ENCODE measurements at places on chromosomes 16 and 17. TPM values are rescaled to one million over a fixed set of nuclear protein-coding genes. Genes with fewer than 3 reads are reported as not detected.

DNA sequence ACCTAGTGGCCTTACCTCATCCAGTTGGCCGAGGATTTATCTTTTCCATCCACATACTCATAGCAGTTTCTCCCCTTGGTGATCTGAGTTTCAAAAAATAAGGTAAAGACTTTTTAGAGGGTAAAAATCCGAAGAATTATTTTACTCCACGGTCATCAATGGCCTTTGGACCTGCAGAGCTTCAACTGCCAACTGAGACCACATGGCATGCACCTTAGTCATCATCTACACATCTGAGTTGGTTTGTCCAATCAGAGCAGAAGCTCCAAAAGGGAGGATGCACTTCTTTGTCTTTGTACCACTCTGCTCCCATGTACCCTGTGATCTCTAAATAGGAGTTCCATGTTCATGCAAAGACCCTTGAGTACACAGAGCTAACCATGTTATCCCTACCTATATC is 15.7 kb downstream of the PRDM7 start:
- no peak for DNase-seq

The TAOK2 gene
- 60.4 TPM for total RNA-seq

DNA sequence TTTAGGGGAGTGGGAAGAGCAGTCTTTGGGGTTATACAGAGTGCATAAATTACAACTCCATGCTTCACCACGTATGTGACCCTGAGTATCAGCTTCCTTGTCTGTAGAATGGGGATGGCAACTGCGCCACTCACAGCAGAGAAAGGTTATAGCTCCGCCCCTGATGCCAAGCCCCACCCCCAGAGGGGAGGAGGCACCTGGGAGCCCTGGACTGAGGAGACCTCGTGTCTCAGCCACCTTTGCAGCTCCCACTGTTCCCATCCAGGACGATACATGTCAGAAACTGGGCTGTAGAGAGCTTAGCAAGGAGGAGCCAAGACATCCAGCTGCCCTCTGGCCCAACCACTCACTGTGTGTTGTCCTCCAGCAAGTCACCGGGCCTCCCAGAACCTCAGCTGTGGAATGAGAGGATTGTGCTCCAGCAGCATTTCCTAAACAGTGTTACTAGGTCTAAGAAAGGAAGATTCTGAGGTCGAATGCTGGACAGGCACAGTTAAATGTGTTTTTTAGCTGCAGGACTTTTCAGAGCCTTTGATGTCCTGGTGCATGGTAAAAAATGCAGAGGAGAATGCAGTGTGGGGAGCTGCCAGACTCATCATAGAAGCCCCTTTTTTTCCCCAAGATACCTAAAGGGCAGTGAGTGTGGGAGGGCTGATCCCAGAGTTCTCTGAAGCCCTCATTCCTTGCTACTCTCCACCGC is 49.4 kb downstream of the BEAN1 start:
- DNase-seq: no peak

GRCh38 chr16:12210258-12210880 is 233.8 kb downstream of the SNX29 start:
- no peak for DNase-seq

GRCh38 chr17:45650561-45650960 is 133.6 kb upstream of the CRHR1 start:
- DNase-seq: no peak

DNA sequence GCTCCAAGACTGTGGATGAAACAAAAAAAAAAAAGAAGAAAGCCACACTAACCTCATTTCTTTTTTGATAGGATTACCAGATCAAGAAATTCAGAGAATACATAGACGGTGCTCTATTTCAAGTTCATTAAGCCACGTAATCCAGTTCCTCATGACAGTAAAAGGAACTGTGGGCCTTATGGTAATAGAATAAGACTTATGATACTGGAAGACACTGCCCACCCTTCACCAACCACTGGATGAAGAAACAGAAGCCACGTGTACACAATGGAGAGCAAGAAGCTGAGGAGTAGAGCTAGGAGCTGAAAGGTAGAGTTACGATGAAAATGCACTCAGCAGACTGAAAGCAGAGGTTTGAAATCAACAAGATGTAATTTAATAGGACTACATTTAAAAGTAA is 11.2 kb downstream of the NCBP3 start:
- DNase-seq: no peak

DNA sequence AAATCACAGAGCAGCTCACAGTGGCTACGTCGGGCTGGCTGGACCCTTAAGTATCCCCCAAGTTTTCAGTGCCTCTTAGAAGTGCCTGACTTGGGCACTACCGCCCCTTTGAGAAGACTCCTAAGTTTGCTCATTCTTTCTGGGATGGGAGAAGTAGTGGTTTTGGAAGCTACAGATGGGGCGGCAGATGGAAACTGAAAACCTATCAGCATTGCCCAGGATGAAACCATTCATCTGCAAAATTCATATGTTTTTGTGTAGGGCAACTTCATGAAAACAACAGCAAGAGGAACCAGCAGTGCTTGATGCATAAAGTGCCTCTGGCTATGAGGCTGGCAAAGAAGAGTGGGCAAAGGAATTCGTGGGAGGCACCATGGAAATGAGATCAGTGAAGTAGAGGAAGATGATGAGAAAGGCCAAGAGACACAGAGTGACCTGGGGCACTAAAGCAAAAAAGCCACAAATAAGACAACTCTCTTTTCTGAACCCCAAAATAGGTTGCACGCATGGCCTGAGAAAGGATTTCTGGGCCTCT is 277.1 kb downstream of the XYLT1 start:
- DNase-seq: no peak

The IL4R gene
- 22.5 TPM for total RNA-seq

- no peak for DNase-seq
Observed at GRCh38 chr17:1491443-1492248, 840 bp downstream of the MYO1C start.

DNA sequence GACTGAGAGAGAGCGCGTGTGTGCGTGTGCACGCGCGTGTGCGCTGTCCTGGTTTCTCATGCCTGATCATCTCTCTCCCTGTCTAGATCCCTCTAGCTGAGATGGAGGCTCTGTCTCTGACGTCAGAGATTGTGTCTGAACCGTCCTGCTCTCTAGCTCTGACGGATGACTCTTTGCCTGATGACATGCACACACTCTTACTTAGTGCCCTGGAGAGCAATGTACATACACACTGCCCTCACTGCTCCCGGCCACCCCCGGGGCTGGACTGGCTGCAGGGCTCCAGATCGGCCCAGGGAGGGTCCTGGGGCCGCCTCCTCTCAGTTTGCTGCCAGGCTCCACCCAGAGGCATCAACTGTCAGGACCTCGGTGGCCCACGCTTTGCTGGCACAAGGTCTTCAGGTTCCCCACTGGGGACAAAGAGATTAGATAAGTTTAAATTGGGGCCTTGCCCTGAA is 13.1 kb upstream of the ABCC3 start:
- no peak for DNase-seq

DNA sequence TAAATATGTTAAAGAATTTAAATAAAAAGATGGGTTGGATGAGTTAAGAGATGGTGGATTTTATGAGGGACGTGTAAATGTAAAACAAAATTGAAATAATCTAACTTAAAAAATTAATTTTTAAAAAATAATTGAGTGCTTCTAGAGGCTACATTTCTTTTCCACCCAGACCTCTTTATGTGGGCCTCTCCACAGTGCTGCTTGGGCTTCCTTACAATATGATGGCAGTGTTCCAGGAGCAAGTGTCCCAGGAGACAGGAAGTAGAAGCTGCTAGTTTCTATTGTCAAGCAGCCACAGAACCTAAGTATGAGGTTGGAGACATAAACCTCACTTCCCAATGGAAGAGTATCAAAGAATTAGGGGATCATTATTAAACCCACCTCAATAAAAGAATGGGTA is 205.7 kb upstream of the CPHXL start:
- DNase-seq: no peak

The EVPLL gene
- total RNA-seq: not detected
